ENCODE measurements at places on chromosomes 5 and 9.

DNA sequence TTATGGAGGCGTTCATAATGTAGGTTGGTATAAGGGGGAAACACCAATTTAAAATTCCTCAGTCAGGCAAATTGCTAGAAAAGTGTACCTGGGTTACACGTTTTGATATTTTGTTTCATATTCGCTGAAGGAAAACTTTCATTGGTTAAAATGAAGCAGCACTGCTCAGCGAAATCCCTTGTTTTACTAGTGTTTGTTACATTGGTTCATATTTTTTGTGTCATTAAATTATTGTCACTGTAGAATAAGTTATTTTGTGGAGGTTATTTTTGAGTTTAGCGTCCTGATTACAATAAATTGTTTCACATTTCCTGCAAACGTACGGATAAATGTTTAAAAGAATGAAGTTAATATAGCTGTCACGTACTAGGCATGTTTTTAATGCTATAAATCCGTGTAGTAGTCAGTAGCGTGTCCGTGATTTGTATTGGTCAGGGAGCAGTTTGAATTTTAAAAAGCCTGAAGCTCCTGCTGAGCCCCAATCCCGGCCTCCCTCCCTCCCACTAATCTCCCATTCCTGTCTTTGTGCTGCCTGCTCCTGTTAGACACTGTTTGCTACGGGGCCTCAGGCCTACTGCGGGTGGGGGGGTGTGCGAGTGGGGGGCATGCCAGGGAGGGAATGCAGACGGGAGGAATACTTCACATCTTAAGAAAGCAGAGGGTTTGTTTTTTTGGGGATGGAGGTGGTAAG lies 2.0 kb downstream of the NIPBL start:
- no peak for DNase-seq

DNA sequence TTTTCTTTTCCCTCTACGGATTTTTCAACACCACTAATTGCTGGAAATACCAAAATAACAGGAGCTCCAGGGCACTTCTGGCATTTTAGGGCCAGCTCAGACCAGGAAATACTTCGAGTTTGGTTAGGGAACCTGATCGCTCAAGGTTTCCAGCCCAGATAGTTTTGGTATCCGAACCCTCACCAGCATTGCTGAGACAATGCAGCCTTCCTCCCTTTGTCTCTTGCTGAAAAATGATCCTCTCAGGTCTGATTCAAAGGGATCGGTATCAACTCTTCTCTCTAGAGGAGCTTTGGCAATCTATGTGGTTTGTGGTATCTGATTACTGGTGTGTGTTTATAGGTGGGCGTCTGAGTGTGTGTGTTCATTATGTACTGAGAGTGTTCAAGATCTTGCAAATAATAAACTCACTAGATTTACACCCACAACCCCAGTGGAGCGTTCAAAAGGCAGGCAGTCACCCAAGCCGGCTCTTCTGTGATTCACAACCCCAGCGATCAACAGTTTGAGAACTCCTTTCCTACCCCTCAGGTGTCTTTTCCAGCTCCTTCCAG lies 122.8 kb upstream of the EGFLAM start:
- no peak for DNase-seq

- no peak for DNase-seq
These were observed 589.1 kb downstream of the ZNF608 start for GRCh38 chr5:124157320-124157719.

- DNase-seq: no peak
These were observed 95.3 kb upstream of the PITX1 start for GRCh38 chr5:135129307-135129706.

DNA sequence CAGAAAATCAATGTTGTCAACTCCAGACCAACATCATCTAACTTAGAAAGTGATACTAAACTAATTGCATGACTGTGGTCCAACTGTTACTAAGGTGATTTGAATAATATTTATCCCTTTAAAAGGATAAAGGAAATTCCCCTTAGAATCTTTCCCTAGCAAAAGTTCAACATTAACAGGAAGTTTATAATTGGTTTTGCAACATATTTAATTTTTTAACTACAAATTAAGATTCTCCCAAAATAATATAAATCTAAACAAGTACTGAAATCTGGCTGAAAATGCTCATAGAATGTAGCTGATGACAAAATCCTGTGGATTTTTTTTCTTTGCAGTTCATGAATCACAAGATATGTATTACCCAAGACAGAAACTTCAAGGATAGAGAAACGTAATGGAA lies 151.4 kb downstream of the LPAR1 start:
- no peak for DNase-seq

DNA sequence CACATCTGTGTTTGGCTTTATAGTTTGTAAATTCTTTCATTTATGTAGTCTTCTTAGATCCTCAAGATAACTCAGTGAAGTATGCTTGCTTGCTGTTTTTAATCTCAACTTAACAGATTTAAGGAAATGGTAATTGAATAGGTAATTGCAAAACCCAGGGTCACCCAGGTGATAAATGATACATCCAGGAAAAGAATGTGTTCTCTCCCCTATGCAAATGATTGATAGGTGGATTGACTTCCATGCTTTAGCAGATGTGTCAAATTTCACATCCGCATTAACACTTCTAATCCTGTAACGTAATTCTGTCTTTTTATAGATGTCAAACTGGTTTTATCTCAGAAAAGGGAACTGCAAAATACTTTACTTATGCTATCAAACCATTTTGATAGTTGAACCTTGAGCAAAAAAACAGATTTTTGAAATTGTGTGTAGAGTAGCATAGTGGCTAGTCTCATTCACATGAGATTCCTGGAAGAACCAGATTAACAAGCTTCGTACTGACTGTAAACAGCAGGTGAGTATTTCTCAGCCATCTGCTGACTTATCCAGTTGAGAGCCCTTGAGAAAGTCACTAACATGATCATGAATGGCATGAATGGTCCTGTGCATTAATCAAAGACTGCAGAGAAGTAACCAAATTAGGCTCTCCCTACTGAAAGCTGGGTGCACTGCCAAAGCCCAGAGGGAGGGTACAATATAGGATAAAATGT lies 86.7 kb upstream of the PAM start:
- DNase-seq: no peak

DNA sequence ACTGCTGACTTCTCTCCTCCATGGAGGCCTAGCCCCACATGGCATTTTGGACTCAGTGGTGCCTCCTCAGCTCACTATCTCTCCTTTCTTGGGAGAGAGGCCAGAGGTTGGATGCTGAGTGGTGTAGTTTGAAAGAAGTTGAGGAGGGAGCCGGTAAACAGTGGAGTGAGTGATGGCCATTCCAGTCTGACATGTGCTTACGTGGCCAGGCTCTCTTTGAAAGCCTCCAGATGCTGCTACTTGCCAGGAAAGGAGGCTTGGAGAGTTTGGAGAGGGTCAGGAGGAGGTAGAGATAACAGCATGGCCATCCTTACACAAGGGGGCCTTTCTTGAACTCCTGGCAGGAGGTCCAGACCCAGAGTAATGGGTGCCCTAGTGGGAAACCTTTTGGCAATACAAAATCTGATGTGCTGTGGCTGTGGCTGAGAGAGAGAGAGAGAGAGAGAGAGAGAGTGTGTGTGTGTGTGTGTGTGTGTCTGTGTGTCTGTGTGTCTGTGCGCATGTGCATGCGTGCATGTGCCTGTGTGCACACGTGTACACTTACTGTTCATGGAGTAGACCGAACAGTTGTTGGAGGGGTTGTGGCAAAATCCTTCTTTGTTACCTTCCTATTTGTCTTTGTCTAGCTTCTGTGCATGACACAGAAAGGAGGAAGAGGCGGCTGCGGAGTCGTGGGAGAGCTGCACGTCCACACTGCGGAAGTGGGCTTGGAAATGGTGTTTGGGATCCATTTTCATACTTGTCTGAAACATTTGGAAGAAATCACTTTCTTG lies 37.8 kb downstream of the RALGPS1 start:
- DNase-seq: no peak

DNA sequence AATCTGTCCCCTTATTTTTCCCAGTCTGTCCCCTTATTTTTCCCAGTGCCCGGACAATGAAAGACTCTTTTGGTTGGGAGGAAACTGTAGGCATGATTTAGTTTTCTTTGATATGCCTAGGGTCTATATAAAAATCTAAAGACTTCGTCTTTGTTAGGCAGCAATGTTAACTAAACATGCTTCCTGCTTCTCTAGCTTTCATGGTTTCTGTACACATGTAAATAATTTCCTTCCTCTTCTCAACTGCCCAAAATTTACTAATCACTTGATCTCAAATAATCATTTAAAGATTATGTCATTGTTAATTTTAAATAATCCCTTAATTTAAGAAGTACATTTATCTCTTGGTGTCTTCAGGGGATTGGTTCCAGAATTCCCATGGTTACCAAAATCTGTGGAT lies 47.8 kb upstream of the RAPGEF6 start:
- no peak for DNase-seq

- no peak for DNase-seq
These were observed 25.5 kb downstream of the DAB2IP start for GRCh38 chr9:121676926-121677325.

DNA sequence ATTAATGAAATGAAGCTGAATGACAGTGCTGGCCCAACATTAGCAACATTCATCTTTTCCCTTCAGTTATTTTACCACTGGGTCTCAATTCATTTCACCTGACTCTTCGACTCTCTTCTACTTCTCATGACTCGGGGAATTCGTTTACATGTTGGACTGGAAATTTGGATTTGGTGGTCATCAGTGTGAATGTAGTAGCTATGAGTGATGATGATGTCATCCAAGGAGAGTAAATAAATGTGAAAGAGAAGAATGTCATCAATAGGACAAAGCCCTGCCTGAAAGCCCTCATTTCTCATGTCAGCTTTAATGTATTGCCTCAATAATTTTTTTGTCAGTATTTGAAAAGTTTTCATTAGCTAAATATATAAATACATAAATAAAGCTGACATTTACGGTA lies 21.9 kb upstream of the CFAP95 start:
- DNase-seq: no peak

DNA sequence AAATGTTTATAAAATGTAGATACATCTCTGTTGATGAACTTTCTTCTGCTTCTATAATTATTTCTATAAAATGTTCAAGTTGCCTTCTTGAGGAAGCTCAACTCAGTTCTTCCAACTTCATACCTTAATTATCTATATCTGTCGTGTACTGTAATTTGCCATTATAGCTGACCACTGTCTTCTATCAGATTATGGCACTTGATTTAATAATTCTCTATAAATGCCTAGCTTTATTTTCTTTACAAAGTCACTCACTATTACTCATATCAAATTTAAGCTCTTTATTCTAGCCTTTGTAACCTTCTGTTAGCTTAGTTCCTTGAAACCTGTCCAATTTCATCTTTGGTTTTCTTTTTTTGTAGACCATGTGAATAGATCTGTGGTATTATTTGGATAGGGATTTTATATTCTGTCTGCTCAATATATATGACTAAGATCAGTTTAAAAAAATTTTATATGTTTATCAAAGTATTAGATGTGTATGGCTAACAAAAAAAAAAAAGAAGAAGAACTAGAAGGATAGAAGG lies 39.5 kb downstream of the SMC5 start:
- DNase-seq: no peak

GRCh38 chr5:132486318-132487094 lies 4.1 kb downstream of the IRF1 start:
- no peak for DNase-seq

- DNase-seq: no peak
These were observed 124.0 kb downstream of the CSNK1G3 start for GRCh38 chr5:123636006-123636405.
